Activated T-helper 1 cell treated with anti-CD3 and anti-CD28 coated beads, Interleukin-2, amount 50 U/mL, for 16 hours (primary cell): ENCODE measurements at places on chromosomes 2 and 18.

GRCh38 chr2:96336104-96336775, 674 bp downstream of the NCAPH start:
- no peak for DNase-seq

DNA sequence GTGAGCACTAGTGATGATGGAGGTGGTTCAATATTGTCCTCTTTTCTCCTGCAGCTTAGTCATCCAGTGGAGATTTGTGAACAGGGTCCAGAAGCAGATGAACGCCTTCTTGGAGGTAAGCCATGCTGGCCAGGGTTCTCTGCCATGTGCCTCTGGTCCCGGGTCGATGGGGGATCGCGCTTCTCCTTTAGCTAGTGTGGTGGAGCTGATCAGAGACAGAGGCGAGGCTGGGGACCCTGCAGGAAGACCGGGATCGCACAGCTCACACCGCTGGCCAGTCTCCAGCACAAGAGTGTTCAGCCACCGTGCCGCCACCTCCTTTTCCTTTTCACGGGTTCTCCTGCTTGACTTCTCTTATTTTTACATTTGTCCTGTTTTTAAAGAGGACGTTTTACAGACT, 243.4 kb downstream of the ALPK2 start:
- DNase-seq: no peak

DNA sequence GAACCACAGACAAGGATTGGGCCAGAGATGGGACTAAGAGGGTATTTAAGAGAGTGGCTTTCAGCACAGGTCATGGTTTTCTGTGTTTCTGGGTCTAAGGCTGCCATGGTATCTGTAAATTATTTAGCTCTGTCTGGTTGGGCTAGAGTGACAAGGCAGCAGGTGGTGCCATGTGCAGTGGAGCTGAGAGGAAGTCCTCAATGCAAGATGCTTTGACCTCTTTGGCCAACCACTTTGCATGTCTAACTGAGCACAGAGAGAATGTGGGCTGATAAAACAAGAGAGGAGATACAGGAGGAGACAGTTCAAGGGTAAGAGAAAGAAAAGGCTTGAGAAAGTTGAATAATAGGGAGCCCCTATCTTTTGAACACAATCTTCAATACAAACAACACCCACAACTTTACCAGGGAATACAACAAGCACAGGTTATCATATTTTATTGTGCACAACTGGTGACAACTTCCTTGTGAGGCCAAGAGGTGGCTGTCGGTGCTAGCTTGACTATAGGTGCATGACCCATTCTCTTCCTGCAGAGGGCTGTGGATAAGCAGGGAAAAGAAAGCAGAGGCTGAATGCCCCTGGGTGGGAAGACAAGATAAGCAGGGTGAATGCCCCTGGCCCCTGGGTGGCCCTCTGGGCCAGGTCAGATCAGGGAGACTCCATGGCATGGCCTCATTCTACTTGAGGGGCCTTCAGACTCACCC, 12.3 kb downstream of the FLACC1 start:
- DNase-seq: no peak

DNA sequence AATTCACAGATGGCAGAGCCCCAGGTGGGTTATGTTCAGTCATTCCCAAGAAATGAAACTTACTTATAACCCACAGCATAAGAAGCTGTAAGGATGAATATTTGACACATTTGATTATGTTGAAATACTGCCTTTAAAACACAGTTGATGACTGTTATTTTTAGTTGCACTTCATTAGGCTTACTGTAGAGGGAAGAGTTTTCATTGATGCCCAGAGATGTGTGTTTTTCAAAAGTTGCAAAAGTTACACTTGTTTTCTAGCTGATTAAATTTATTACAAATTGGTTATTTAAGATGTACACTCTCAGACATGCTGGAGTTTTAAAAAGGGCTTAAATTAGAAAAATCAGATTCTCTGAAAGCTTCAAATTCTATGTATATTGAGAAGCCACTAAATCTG, 506.1 kb downstream of the PARD3B start:
- no peak for DNase-seq

- no peak for DNase-seq
Observed at GRCh38 chr2:227192491-227192890, 28.1 kb downstream of the COL4A3 start.

DNA sequence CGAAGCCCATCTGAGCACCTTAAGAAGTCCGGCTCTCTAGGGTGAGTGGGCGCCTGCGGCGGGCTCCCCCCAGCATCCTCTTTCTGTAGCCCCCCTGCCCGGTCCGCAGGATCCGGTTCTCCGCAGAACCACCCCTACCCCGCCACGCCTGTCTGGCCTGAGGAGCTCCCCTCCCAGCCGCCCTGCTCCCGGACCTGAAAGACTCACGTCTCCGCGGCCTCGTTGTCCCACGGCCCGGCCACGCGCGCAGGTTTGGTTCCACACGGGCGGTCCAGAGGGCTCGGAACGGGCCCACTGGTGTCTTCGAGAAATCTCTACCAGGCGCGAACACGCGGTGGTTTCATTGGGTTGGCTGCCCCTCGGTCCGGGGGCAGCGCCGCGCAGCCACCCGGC, 237 bp downstream of the SLC39A6 start:
- DNase-seq: no peak

DNA sequence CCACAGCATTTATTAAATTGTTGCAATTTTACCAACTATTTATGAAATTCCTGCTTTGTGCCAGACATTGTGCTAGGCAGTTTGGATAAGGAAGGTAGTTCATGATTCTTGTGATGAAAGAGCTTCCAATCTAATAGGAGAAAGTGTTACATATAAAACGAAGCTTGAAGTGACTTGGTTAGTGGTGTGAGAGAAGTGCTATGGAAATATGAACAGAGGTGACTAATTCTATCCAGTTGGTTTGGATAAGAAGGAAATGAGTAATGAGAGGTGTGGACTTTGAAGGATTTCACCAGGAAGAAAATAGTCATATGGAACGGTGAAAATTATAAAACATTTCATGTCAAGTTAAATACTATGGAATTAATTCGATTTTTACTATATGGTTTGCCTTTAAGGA, 48.6 kb downstream of the EML6 start:
- no peak for DNase-seq

GRCh38 chr18:13436576-13436975, 218.0 kb downstream of the LDLRAD4 start:
- DNase-seq: no peak

DNA sequence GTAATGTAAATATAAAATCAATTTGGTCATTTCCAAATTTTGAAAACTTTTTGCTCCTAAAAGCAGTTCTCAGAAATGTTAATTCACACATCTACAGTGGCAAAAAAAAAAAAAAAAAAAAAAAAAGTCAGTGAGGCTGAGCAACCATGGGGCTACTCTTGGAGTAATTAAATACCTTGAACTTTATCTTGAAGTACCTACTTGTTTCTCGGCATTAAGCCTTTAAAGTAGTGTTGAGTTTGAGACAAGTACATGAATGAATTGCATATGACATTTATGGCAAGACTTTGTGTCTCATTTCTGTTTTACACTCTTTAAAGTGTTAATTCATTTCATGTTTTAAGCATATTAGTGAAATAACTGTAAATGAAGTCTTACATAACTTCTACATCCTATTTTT, 613.3 kb downstream of the XIRP2 start:
- DNase-seq: no peak

DNA sequence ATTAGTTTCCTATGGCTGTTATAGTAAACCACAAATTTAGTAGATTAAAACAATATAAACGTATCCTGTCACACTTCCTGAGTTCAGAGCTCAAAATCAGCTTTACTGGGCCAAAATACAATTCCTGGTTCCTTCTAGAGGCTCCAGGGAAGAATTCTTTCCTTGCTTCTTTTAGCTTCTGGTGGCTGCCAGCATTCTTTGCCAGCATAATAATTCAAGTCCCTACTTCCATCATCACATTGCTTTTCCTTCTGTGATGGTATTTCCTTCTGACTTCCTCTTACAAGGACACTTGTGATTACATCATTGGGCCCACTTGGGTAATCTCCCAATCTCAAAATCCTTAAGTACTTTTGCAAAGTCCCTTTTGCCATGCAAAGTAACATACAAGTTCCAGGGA, 40.6 kb downstream of the MOB4 start:
- DNase-seq: no peak

DNA sequence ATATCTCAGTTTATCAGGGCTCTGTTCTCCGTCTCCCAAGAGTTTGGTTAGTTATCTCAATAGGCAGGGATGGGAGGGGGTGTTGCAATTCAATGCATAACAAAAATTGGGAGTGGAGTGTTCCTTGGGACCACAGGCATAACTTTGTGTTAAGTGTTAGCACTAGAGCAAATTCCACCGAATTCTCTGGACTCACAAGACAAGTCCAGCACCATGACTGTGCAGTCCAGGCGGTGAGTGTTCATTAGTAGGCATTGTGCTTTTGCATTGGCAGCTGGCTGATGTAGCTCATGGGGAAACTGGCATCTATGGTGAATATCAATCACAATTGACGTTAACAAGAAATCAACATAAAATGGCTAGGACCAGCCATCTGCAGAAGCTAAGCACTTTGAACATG, 79.0 kb upstream of the CABLES1 start:
- no peak for DNase-seq

GRCh38 chr2:174663550-174663949, 65.9 kb upstream of the WIPF1 start:
- no peak for DNase-seq

DNA sequence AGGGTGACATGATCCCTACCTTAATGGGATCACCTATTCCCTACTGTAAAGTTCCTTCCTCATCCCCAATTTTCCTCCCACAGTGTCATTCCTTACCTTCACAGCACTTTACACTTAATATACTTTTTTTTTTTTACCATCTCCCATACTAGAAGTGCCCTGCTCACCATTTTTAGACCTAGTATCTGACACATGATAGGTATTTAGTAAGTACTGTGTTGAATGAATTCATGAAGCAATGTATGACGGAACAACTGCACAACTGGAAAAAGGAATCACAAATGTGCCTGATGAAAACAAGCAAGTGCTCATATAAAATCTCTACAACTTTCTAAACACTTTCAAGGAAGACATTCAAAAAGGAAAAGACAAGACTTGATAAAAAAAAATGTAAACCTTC, 77.0 kb upstream of the ST8SIA5 start:
- no peak for DNase-seq

DNA sequence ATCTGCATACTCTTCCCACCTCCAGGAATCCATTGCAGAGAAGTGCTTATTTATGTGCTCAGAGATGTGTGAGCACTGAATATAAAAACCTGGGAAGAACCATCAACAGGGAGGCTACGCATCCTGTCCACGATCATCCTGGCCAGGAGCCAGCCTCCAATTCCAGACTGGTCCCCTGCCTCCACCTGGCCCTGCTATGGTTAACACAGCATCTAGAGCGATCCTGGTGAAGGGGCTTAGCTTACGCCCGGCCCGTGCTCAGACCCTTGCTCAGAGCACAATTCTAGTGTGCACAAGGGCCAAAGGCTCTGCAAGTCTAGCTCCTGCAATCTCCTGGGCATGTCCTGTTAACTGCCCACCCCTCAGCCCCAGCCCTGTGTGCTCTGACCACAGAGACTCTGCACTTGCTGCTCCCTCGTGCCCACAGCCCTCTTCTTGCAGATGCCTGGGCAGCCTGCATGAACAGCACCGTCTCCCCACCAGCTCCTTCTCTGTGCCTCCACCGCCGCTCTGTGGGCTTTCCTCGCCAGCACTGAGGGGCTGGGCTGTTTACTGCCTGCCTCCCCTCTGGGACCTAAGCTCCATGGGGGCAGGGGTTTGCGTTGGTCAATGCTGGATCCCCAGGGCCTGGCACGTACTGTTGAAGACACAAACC, 6.5 kb downstream of the PER2 start:
- DNase-seq: no peak

- no peak for DNase-seq
Observed at GRCh38 chr2:124437811-124438210, 412.7 kb downstream of the CNTNAP5 start.

DNA sequence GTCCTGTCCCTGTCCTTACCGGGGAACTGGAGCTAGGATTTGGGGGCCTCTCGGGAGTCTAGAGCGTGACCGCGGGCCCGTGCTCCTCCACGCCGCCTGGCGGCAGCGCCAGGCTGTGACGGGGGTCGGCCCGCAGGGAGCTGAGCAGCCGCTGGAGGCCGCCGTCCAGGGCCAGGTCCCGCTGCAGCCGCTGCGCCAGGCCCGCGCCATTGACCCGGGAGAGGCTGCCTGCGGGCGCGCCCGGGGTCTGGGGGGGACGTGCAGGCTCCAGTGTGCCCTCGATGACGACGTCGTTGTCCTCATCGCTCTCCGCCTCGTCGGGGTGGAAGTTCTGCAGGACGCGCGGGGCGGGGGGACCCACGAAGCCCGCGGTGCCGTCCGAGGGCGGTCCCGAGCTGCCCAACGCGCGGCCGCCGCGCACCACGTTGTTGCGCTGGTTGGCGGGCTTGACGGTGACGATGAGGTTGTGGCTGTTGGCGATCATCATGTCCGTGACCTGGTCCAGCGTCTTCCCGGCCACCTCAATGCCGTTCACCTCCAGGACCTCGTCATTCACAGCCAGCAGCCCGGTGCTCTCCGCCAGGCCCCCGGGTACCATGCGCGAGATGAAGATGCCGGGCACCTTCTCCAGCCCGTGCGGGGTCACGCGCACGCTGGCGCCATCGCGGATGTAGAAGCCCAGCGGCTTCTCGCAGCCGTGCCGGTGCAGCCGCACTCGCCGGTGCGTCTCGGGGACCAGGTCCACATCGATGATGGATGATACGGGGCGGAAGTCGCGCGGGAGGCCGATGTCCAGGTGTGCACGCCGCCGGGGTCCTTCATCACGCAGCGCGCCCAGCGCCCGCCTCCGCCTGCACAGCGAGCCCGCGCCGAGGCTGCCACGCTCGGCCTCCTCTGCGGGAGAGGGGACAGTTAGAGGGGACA, 50.9 kb downstream of the ADNP2 start:
- DNase-seq: no peak

GRCh38 chr18:45517181-45517741, 98.0 kb upstream of the SLC14A2 start:
- DNase-seq: no peak

- no peak for DNase-seq
Observed at GRCh38 chr18:26312199-26312598, 86.0 kb downstream of the TAF4B start.

- no peak for DNase-seq
Observed at GRCh38 chr2:140465301-140465700, 1665.5 kb downstream of the LRP1B start.

DNA sequence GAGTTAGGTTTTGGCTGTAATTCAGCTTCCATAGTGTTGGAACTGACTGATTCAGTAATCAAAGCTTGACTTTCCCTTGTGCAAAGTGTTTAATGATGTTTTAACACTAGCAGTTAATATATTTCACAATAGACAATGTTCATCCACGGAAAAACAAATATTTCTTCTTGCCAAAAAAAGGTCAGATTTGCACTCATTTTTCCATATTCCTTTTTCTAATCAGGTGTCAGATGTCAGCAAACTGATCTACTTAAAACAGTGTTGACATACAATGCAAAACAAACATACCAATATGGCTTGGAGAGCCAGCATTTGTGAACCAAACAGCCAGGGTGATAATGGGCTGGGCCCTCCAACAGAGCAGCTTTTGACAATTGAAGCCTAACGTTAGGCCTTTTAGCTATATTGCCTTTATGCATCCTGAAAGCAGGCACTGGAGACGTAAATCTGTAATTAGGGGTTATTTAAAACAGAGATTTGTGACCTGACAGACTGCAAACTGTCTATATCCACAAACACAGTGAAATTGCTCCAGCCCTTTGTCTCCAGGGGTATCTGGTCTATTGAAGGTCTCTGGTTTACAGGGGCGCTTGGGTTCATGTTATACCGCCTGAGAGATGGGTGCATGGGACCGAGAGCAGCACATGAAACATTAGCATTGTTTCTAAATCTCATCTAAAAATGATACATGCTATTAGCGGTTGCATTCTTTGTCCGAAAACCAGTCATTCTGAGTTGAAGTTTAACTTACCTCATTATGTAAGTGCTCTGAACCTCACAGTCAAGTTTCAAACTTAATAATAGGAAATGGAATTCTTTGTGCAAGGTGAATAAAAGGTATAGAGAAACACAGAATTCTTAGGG, 7.1 kb upstream of the CDCA7 start:
- DNase-seq: no peak
